Activated CD4-positive, alpha-beta T cell treated with anti-CD3 and anti-CD28 coated beads for 1 hour (primary cell): ENCODE measurements at places on chromosomes 5 and 9.

GRCh38 chr9:23537192-23538066 is 288.6 kb downstream of the ELAVL2 start:
- no peak for DNase-seq

DNA sequence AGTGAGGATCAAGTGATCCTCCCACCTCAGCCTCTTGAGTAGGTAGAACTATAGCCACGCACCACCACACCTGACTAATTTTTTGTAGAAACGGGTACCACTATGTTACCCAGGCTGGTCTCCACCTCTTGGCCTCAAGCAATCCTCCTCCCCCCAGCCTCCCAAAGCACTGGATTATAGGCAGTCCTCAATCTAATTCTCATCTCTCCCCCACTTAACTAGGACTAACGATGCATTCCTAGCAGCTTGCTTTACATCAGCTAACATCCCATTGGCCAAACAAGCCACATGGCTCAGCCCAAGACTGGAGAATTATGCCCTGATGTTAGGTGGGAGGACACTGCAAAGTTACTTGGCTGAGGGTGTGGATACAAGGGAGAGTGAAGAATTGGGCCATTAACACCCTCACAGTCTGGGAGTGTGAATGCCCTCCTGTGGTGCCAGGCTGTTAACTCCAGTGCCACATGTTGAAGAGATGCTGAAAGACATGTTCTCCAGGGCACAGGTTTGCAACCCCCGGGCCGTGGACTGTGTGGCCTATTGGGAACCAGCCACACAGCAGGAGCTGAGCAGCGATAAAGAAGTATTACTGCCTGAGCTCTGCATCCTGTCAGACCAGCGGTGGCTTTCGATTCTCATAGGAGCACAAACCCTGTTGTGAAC is 5.3 kb upstream of the ZNF367 start:
- DNase-seq = no peak

DNA sequence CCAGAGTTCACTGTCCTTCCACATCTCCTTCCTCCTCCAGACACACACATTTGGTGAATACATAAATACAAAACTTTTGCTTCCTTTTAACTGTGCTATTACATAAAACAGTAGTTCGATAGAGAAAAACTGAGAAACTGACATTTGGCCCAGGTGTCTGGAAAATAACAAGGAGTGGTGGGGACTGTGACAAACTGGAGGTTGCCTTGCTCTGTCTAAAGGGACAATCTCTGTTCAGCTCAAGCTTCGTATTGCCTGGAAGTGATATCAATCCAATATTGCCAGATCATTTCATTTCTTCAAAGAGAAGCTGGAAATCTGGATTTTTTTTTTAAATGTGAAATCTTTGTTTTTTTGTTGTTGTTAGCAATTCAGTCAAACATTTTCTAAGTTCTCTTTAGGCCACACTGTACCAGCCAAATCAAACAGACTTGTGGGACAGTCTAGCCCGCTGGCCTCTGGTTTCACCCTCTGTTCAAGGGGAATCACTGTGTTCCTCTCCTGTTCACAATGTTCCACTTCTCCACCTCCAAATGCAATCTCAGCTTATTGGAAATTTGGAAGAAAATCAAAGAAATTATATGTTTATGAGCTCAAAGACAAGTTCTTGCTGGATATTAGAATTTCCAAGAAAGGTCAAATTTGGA is 612.5 kb downstream of the KIF4B start:
- DNase-seq = no peak

GRCh38 chr9:68683433-68683832 is 21.6 kb upstream of the PIP5K1B start:
- DNase-seq = no peak

DNA sequence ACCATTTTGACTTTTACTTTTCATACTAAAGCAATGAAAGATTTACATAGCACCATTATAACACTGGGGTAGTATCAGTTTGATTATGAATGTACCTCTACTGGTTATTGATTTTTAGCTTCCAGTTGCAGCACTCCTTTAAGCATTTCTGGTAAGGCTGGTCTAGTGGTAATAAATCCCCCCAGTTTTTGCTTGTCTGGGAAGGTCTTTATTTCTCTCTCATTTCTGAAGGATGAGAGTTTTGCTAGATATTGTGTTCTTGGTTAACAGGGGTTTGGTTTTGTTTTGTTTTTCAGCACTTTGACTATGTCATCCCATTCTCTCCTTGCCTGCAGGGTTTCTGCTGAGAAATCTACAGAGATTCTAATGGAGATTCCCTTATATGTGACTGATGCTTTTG is 26.9 kb upstream of the IGFBPL1 start:
- DNase-seq = no peak

DNA sequence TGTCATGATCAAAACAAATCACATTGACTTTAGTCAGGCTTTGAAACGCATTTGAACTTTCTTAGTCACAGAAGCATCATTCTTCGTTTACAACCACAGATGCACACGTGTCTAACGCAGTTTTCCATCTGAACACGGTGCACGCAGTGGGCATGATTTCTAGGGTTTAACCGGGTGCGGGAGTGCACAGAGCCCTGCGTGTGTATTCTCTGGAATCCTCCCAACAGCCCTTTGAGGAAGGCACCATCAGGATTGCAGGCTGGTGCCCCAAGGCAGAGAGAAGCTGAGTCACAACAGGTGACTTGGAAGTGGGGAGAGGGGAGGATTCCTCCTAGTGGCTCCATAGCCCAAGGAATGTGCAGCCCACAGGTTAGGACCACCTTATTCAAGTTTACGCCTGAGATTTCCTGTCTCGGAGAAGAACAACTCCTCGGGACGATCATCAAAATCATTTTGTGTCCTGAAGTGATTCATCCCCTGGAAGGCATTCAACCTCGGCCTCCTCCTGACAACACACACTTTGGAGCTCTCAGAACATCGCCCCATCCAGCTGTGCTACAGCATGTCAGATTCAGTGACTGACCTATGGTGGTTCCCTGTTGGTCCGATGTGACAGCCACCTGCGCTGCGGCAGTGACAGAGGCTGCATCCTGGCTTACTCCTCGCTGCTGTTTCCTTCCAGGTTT is 13.1 kb downstream of the ROPN1L start:
- no peak for DNase-seq

DNA sequence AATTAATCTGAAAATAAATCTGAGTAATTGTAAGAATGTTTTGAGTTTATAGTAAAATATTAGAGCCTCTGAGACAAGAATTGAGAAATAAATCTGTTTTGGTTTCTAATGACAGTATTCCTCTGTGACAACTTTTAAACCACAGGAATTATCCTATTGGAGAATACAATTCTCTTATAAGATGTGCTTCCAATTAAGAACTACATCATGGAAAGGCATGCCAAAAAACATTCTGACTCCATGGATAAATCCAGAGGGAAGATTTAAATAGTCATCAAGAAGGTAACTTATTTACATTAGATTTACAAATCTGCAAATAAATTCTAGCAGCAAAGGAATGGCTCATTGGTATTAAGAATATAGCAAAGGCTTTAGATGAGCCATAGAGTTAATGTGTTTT is 178.3 kb upstream of the ACOT12 start:
- no peak for DNase-seq

GRCh38 chr5:95823218-95823737 is 752 bp upstream of the GLRX start:
- DNase-seq = no peak

GRCh38 chr5:17439956-17440355 is 58.1 kb upstream of the TAF11L2 start:
- DNase-seq = no peak

- no peak for DNase-seq
These were observed 726 bp downstream of the DAP start for GRCh38 chr5:10760096-10760920.

GRCh38 chr5:74503-75109 is 17.4 kb upstream of the PLEKHG4B start:
- no peak for DNase-seq

DNA sequence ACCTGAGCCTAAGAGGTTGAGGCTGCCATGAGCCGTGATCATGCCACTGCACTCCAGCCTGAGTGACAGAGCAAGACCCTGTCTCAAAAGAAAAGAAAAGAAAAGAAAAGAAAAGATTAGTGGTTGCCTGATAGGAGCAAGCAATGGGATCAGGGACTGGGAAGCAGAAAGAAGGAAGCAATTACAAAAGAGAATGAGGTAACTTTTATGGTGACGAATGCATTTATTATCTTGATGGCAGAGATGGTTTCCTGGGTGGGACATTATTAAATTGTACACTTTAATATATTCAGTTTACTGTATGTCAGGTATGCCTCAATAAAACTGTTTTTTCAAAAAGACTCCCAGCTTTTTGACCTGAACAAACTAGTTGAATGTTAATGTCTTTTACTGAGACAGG is 7.5 kb upstream of the PFDN1 start:
- DNase-seq = no peak

DNA sequence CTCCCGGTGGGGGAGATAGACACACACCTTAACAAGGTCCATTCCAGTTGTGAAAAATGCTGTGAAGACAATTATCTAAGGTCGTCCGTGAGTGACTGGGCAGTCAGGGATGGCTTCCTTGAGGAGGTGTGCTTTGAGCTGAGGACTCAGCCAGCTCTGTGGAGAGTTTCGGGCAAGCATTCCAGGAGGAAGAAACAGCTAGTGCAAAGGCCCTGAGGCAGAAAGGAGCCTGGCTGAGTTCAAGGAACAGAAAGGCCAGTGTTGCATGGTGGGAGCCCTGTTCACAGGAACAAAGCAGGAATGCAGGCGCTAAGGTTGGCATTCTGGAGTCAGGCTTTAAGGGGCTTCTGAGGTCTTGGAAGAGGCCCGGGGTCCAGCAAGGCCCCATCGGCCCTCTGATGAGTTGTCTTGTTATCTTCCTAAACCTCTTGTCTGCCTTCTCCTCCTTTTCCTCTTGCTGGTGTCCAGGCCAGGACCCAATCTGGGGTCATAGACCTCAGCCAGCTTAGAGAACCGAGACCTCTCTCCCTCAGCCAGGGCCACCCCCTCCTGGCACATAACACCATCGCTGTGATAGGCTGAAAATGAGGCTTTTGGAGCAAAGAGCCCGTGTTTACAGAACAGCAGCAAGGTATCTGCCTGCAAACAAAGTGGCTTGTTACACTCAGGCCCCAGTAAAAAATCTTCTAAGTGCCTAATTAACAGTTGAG is 270.2 kb upstream of the MVB12B start:
- no peak for DNase-seq

- DNase-seq = no peak
These were observed 185.8 kb upstream of the IRX4 start for GRCh38 chr5:2068531-2068930.

DNA sequence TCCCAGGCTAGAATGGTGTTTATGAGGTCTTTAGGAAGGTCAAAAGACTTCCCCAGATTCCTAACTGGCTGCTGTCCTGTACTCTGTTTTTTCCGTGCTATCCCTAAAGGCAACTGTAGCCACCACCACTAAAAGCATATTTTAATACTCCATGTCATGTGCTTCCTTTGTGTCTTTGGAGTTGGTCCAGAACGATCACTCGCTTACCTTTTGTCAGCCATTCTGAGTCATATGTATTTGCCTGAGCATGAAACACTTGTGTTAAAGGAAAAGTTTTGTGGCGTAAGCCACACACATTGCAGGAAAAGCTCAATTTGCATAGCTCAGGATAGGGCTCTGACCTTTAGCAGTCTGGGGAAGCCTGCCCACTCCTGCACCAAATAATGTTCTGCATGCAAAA is 299.6 kb downstream of the NTRK2 start:
- DNase-seq = no peak

- DNase-seq = no peak
These were observed 267.1 kb downstream of the GADD45G start for GRCh38 chr9:89871871-89872331.

DNA sequence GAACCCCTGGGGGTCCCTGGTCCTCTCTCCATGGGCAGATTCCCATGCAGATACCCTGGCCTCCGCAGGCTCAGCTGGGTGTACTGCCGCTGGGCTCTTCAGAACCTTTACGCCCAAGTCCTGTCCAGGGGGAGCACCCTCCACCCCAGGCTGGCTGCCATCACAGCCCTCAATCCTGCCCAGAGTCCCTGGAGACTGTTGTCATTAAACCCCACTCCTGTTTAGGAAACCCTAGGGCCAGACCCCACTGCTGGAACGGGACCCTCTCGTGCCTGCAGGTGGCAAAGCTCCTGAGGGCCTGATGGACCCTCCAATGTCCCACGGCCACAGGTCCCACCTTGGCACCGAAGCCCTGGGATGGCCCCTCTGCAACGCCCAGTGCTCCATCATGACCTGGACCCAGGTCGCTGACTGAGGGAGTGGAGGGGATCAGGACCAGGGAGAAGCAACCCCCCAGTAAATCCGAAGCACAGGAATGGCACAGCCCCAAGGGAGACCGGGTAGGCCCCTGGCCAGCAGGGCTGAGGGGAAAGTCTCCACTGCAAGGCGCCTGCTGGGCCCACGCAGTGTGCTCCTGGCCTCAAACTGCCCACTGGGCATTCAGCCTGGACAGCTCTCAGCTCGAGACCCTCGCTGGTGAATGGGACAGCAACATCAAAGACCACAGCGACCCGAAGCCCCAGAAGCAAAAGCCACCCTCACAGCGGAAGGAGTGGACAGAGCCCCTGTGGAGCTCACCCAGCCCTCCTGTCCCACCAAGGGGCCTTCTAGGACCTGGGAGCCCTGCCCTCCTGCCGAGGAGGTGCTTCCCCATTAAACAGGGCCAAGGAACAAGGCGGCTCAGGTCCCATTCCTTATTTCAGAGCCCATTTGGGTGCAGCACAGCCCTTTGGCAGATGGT is 8.3 kb downstream of the ZDHHC11B start:
- DNase-seq = no peak

- DNase-seq = peak; percentile 29
These were observed 796 bp downstream of the LNPEP start for GRCh38 chr5:96936431-96937320.

DNA sequence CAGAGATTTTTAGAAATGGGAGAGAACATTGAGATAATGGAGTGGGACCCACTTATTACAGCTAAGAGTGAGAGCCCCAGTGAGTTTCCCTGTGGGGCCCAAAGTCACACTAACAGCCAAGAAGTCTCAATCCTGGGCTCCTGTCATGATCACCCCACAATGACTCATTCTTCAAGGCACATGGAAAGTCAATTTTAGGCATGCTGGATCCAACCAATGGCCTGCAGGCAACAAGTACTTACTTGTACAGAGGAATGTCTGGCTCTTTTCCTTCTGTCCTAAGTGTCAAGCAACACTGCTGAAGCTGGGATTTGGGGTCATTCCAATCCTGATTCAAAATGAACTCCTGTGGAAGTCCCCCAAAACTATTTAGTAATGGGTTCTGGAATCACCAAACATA is 123.1 kb downstream of the DROSHA start:
- DNase-seq = no peak
